ENCODE measurements at places on chromosomes 6 and 20.

DNA sequence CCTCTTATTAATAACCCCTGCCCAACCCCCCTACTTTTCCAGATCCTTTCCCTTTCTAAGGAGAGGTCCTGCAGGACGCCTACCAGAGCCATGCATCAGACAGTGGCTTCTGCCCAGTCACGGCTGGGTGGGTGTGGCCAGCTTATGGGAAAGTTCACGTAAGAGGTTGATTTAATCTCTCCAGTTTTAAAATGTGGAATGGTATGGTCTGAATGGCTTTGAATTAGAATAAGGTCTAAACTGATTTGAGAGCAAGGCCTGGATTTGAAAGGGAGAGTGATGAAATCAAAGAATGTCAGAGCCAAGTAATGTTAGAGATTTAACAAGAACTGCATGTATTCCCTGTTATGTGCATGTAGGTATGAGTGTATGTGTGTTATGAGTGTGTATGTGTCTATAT, 275.7 kb downstream of the PAX1 start:
- DNase-seq: no peak

GRCh38 chr6:153673225-153673624, 365.8 kb upstream of the OPRM1 start:
- DNase-seq: no peak

- DNase-seq: no peak
Measured at GRCh38 chr6:14693301-14694192, 552.3 kb upstream of the JARID2 start.

DNA sequence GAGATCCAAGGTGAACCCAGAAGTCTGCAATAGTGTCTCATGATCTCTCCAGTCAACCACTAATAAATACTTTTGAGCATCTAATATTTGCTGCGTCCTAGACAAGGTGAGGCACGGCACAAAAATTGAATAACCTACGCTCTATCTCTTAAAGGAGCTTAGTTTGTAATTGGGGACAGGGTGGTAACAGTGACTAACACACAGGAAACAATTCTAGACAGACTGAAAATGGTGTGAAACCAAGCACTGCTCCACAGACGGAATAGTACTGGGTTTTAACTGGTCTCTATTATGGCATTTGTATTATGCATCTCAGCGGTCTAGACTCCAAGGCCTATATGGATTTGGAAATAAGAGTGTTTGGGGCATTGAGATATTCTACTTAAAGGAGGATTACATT, 120.1 kb downstream of the CLIC5 start:
- DNase-seq: no peak

Data from T-helper 9 cell (primary cell).